ENCODE measurements at places on chromosomes 6 and 20.

DNA sequence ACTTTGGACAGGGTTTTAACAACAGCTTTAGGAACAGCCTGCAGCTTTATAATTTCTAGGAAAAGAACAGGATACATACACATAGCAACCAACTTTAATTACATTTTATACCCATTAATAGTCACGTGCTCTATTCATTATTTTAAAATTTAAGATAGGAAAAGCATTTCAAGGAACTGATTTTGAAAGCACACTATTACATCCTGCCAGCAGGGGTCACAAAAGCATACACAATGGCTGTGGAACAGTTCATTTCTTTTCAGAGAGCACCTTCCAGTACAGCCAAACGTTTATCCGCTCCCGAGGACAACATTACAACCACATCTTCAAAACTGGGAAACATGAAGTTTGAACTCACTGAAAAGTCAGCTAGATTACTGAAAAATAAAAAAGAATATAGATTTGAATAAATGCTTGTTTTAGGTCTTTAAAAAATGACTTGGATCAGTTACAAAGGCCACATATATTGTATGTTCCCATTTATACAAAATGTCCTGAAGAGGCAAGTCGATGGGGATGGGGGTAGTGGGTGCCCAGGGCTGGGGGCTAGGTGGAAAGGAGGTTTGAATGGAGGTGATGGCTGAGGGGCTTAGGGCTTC is 104.6 kb upstream of the EXOC2 start:
- peak; percentile 46 for DNase-seq

DNA sequence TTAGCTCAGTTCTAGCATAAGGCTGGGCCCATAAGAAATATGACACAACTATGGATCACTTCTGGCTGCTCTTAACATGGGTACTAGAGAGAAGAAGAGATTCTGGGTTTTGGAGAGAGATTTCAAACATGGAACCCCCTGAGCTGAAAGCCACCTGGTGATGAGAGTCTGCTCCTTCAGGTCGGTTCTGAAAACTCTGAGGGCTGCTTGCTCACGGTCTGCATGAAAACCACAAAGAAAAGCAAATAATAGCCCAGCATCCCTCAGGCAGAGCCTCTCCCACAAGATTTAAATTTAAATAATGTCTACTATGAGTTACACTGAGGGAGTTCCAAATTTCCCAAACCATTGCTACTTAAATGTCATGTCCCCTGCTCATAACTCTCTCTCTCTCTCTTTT is 301.5 kb downstream of the BMP7 start:
- DNase-seq = no peak

DNA sequence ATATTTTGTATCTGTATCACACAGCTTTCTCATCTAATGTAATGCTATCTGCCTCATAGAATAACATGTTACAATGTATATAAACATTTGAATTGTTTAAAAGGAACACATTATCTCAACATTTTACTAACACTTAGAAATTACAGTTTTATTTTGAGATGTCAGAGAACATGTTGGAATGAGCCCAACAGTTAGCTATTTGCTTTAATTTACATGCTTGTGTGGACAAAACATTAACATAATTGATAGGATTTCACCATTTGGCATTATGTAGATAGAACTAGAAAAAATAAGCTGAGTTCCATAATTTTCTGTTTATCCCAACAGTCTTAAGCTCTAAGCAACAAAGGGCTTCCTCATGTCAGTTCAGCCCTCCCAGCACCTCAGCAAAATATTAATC is 330.9 kb downstream of the LMBRD1 start:
- no peak for DNase-seq

GRCh38 chr6:33961691-33962090 is 157.9 kb upstream of the MLN start:
- DNase-seq = no peak

DNA sequence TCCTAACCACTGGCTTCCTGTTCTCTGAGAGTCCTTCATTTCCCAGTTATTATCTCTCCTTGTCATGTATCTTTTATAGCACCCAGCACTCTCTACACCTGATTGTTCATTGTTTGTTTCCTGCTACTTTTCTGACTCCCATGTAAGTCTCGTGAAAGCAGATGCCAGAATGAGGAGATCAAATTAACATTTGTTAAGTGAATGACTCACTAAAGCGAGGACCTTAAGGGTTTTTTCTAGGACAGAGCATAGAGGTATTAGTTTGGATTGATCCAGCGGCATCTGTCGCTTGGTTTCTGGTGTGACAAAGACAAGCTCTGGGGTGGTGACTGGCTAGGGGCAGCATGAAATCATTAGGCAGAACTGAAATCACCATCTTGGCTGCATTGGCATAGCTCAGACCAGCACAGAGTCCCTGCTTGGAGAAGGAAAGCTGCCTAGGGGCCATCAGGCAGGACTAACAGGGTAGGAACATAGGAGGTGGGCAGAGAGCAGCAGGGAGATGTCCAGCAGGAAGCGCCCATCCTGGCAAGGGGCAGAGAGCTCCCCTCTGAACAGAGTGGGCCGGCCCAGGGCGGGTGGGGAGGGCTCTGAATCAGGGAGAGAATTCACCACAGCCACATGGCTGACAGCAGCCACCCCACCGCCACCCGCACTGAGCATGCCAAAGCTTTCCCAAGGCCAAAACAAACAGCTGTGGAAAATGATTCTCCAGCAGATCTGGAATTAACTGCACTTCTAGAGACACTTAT is 97.1 kb upstream of the CEP85L start:
- no peak for DNase-seq

- no peak for DNase-seq
Measured at GRCh38 chr20:5073660-5074231, 46.0 kb downstream of the PCNA start.

DNA sequence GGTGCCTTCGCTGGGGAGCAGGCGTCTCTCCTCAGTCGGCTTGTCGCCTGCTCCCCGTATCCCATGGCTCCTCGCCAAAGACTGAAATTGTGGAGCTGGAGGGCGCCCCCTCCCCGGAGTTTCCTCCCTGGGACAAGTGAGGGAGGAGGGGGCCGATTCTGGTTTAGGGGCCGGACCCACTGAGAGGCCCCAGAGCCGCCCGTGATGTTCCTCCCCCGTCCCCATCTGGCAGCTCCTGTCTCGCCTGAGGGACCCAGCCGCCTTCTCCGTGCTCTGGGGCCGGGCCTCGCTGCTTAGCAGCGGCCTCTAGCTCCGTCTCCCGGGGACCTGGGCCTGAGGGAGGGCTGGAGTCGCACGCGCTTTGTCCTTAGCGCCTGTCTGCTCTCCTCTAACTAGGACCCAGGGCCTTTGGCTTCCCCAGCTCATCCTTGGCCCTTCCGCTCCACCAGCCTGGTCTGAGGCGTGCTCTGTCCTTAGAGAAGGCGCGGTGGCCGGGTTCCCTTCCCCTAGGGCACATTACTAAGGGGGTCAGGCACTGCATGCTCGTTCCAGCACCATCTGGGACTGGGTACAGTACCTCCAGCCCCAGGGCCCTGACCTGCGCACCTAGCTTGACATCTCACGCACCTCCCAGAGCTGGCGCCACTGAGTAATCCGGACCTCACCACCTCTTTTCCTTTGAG is 29.7 kb downstream of the SLC12A5 start:
- DNase-seq = no peak

- no peak for DNase-seq
Measured at GRCh38 chr6:145548933-145549648, 186.2 kb downstream of the EPM2A start.

GRCh38 chr6:20497216-20498040 is 36.8 kb upstream of the CDKAL1 start:
- no peak for DNase-seq

DNA sequence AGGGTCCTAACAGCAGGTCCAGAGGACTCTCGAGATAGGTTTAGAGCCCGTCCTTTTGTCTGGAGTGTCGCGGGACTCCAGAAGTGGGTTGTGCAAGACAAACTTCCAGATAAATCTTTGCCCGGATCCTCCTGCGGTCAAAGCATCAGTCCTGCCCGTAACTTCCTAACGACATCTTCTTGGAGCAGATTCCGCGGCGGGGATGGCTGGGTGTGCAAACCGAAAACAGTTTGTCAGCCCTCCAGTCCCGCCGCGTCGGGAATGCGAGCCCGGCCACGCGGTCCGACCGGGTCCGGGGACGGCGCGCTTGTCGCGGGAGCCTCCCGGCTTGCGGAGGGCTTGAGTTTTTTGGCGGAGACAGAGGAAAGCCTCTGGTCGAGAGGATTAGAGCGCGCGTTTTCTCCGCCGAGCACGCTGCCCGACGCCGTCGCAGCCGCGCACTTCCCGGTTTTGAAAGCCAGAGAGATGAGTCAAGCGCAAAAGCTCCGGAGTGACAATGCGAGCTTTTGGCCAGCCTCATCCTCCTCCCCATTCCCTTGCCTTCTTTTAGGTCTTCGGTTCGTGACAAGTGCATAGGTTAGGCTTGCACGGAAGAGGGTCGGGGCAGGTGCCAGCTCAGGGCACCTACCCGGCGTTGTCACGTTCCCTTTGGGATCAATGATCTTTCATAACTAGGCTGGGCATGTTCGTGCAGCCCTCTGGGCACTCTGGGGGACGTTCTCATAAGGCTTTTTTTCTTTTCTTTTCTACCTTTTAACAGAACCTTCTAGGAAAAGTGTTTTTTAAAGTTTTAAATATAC is 91.3 kb upstream of the PRDM1 start:
- no peak for DNase-seq

DNA sequence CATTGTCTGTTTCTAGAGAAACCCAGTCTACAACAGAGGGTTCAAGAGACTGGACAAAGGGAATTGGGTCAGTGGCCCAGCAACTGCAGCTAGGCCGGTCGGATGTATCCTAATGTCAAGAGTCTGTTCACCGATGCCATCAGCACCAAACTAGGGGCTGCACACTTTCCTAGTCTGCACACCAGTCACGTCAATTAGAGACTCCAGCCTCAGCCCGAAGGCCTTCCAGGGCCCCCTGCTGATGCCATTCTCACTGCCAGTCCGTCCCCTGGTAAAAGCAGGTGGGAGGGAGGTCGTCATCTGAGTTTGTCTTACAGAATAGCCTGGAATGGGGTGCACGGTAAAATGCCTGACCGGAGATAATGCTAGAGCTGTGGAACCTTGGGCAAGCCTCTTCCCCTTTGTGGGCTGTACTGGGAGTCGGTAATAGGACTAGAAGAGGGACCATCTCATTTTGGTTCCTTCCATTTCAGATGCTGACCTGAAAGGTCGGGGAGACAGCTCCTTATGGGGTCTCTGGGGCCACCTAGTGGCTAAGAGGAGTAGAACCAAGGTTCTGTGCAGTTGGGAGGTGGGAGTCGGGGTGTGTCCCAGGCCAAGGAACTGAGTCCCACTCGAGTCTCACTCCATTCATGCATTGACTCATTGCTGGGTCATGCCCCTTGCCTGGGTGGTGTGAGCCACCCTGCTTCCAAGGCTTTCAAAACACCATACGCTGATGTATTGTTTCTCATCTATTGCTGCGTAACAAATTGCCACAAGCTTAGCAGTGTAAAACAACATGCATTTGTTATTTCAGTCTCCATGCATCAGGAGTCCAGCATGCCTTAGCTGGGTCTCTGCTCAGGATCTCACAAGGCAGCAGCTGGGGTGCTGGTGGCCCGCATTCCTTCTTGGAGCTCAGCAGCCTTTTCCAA is 5.1 kb downstream of the SOX12 start:
- peak; percentile 47 for DNase-seq

DNA sequence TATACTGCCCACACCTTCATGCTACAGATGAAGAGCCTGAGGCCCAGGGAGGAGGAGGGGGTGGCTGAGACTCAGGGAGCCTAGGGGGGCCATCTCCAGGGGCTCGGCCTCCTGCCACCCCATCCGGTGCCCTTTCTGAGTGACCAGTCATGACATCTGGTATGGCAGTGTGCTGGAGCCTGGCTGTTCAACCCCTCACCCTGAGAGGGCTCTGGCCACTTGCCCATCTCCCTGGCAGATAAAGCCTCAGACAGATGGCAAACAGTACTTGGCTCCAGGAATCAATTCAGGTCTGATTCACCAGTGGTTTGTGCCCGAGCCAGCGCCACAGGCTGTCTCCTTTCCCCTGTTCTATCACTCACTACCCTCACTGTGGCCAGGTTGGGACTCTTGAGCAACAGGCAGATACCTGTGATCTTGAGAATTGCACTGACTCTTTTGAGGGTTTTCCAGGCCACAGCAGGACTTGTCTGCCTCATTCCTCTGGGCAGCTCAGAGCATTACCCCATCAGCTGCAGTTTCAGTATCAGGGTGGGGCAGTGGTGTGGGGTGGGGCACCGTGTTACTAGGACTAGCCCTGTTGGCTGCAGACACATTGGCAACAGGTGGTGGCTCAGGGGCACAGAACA is 22.8 kb downstream of the SRSF3 start:
- DNase-seq = no peak
